ENCODE measurements at places on chromosomes 2 and 18.

DNA sequence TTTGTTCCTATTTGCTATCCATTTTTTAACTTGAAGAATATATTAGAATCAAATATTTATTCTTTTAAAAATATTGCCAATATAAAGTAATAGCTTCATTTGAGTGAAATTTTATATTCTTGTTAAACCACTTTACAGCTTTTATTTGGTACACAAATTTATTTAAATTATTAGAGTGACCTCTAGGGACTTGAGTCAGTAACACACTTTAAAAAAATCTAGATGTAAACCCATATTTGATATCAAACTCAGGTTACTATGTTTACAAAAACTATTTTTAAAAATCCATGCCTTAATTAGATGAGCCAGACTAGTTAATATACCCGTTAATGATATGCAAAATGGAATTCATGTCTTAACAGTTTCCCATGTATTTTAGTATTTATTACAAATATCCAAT lies 134.6 kb downstream of the MAP4K4 start:
- DNase-seq = no peak

- DNase-seq = no peak
Observed at GRCh38 chr18:75071484-75071785, 137.5 kb downstream of the PTGR3 start.

GRCh38 chr2:127627740-127628571 lies 18.0 kb upstream of the GPR17 start:
- no peak for DNase-seq

- no peak for DNase-seq
Observed at GRCh38 chr2:160956243-160956802, 203.9 kb upstream of the TANK start.

DNA sequence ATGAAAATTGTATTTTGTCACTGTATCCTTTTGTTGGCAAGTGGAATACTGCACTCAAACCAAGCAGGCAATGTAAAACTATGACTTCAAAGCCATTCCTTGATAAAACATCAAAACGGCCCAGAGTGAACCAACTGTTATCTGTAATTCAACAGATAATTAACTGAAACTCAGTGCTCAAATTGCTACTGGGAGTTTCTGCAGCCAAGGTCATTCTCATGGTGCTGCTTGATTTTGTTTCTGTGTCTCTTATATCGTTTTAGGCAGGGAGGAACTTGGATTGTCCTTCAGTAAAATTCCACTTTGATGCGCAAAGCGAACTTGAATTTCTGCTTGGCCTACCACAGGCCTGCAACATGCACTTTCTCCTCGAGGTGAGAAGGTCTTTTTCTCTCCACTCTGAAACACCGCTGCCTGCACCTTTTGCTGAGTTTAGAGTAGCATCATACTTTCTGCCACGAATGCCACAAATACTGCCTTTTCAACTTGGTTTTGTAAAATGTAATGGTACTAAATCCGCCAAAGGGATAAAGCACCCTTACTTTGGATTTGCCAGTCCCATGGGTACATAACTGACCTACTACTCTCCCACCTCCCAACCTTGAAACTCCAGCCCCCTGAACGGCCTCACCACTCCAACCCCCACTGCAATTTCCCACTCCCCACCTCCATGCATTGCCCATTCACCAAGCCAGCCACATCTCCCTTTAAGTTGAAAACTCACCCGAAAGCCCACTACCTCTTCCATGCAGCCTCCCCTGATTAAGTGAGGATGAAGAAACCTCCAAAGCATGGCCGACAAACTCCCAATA lies 204.7 kb downstream of the TGIF1 start:
- no peak for DNase-seq

- no peak for DNase-seq
Observed at GRCh38 chr2:47566207-47566858, 163.4 kb downstream of the MSH2 start.

DNA sequence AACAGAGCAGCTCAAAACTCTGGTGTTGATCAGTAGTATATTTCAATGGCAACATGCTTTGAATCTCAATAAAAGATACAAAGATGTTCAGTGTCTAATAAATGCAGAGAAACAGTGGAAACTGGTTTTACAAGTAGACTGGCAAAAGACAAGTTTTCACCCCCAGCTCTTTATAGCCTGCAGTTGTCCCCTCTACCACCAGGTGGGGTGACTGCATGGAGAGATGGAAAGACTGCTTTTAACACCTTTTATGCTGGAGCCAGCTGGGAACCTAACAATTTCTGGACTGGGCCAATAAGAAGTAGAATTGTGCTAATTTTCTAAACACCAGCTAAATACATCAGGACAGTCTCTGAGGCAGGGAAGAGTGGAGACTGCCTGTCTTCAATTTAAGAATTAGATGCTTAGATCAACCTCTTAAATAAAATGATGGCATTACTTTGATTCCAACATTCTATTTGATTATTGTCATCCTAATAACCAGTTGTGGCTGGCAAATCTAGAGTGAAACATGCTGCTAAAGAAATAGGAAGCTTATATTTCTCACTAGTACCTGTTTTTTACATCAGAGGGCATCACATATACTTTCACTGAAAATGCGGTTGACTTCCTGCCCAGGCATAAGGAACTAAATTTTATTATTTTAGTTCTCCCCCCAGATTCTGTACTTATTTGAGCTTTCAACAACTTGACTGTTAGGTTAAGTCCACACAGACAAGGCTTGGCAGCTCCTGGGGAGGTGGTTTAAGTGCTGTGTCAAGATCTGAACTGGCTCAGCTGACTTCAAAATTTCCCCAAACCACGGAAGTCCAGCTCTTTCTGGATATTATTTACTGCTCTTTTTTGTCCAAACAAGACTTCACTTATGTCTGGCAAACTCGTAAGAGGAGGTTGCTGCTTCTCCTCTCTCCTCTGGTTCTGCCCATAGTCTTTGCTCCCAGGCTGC lies 140.5 kb downstream of the TPGS2 start:
- no peak for DNase-seq

All from mesenteric fat pad (tissue), 1 donor.